ENCODE measurements at places on chromosomes 7 and 10. TPM values are rescaled to one million over a fixed set of nuclear protein-coding genes. Genes with fewer than 3 reads are reported as not detected.

Gene OR2A12
- polyA plus RNA-seq, result not detected

Gene WEE2
- polyA plus RNA-seq, result not detected

GRCh38 chr7:36937754-36938563, 213.7 kb upstream of the AOAH start:
- DNase-seq, result no peak
- no peak overlapping the region for H3K27ac ChIP-seq
- peaks cover 4% of the 10 kb centered on the region for H3K36me3 ChIP-seq
- H3K4me3 ChIP-seq, result no peak overlapping the region
- H3K4me1 ChIP-seq, result peaks cover 12% of the 10 kb centered on the region
- no peaks in the 10 kb centered on the region for H3K27me3 ChIP-seq

- no peaks in the 10 kb centered on the region for H3K4me1 ChIP-seq
- no peaks in the 10 kb centered on the region for H3K27me3 ChIP-seq
- H3K36me3 ChIP-seq, result no peaks in the 10 kb centered on the region
- H3K27ac ChIP-seq, result no peak overlapping the region
- H3K4me3 ChIP-seq, result no peak overlapping the region
These were observed 398.5 kb upstream of the AKR1E2 start for GRCh38 chr10:4427532-4427931.

DNA sequence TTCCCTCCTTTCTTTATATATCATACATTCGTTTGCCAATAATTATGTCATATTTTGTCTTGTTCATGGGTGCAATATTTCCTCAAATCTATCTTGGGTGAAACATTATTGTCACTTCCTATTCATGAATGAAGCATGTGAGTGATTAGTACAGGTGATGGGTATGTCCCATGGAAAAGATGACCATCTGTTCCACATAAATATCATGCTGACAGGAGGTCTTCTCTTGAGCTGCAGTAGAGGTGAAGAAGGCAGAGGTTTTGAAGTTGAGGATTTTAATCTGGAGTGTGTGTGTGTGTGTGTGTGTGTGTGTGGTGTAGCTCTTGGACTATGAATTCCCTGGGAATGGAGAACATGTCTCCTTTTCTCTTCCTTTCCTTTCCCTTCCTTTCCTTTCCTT, 350.5 kb upstream of the CHRM2 start:
- no peak overlapping the region for H3K4me3 ChIP-seq
- no peak for DNase-seq
- H3K4me1 ChIP-seq, result no peaks in the 10 kb centered on the region
- H3K36me3 ChIP-seq, result no peaks in the 10 kb centered on the region

DNA sequence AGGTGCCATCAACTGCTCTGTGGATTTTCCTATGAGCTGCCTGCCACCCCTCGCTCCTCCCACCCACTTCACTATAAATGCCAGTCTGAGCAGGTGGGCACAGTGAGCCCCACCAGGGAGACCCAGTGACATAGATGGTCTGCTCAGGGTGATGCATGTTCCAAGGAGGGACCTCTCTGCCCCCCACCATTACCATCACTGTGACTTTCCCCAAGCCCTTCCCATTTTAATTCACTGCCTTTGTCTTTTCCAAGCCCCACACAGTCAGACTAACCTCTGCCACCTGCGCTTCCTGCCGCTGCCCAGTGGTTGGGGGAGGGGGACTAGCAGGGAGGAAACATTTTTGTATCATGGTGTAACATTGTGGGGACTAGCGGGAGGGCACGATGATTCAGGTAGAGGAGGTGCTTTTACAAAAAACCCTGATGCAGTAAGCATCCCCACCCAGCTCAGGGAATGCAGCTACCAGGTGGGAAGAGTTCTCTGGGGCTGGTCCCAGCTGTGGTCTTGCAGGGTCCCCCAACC, 24.6 kb downstream of the PRSS2 start:
- DNase-seq, result no peak
- peaks cover 6% of the 10 kb centered on the region for H3K4me1 ChIP-seq
- H3K4me3 ChIP-seq, result no peak overlapping the region
- no peak overlapping the region for H3K27ac ChIP-seq
- no peaks in the 10 kb centered on the region for H3K27me3 ChIP-seq

Measured in GM12878 (cell line).